Activated CD8-positive, alpha-beta memory T cell treated with anti-CD3 and anti-CD28 coated beads for 1 hour (primary cell): ENCODE measurements at places on chromosomes 1 and 21.

GRCh38 chr1:109089242-109090015 is 1.1 kb upstream of the TMEM167B start:
- no peak for DNase-seq

DNA sequence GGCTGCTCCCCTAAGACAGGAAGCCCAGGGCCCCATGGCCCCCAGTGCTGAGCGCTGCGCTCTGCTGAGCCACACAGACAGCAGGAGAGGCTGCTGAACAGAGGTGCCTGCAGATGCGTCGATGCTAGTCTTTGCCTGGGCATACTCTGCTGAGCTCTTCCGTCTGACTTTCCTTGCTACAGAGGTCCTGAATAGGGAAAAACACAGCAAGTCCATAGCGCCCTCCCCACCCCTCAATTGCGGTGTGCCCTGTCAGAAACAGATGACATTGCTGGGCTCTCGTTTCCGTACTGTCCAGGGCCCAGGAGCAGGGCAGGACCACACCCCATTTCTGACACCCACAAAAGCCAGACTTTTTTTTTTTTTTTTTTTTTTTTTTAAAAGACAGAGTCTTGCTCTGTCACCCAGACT is 252.5 kb downstream of the SDCCAG8 start:
- DNase-seq: no peak

GRCh38 chr1:10216090-10216749 is 5.8 kb downstream of the KIF1B start:
- DNase-seq: no peak

DNA sequence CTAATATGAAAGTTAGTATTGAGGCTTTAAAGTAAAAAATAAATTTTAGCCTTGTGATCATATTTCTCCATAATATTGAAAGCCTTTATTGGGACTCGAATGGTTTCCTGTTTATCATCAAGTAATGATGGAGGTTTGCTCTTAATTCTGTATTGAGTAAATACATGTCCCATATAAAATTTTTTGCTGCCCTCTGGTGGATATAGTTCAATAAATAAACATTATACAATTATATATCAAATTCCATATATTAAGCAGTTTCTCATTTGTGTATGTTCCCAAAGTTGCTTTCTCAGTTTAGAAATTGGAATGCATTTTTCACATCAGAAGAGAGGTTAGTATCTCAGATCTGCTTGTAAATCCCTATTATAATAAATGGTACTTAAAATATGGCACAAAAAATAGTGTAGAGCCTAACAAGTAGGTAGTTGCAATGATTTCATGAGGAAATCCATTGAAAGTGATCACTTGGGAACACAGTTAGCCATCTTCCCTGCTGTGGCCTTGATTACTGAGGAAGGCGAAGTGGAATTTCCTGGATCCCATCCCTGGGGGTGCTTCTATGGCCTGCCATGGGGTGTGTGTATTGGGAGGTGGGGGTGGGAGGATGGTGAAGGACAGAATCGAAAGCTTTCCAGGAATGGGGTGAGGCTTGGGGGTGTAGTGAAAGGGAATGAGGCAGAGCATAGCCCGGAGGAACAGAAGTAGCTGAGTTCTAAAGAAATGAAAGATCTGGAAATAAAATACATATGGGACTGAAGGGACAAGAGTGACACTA is 84.1 kb upstream of the C21orf91 start:
- DNase-seq: no peak

DNA sequence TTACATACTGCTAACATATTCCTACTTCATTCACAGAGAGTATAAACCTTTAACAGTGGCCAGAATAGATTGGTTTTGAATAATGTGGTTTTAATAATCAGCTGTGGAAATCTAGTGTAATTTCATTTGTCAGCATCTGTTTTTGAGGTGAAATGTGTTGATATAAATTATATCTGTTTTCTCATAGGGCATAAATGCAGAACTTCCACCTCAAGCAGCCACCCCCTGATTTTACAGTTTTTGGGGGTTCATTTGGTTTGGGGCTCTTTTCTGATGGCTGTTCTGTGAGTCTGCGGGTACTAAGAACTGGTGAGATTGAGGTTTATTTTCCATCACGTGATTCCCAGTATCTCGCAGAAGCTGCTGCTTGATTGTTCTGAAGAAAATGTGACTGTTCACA is 23.2 kb downstream of the EDARADD start:
- DNase-seq: no peak

DNA sequence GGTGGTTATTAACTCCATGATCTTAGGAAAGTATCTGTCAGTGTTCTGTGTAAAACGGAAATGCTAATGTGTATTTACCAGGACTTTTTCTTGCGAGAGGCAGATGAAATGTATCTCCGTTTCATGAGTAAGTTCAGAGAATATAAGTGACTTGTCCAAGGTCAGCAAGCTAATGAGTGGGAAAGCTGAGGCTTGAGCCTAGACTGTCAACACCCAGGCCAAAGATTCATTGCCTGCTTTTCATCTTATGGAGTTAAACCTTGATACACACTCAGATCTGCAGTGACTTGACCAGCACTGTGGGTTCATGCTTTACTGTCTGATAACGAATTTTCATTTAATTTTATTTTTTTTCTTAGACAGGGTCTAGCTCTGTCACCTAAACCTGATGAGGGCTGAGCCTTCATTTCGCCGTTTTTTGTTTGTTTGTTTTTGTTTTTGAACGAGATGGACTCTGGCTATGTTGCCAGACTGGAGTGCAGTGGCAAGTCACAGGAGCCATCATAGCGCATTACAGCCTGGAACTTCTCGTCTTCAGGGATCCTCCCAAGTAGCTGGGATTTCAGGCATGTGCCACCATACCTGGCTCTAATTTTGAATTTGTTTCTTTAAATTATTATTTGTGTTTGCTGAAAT is 918 bp upstream of the JTB start:
- no peak for DNase-seq

DNA sequence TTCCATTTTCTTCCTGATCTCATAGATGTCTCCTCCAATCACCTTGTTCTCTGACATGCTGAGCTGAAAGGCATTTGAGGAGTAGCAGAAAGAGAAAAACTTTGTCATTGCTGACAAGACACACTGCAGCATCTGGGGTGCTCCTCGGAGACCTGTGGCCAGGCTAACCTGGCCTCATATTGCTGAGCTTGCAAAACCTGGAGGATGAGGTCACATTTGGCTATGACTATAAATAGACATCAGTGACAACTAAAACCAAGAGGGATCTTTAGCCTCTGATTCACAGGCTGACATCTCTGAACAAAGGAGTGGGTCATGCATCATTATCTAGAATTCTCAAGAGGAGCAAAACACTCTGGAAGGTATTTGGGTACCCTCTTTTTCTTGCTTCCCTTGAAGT is 83.7 kb downstream of the PROX1 start:
- no peak for DNase-seq

- no peak for DNase-seq
Measured at GRCh38 chr1:32393832-32394140, 455 bp downstream of the BSDC1 start.

DNA sequence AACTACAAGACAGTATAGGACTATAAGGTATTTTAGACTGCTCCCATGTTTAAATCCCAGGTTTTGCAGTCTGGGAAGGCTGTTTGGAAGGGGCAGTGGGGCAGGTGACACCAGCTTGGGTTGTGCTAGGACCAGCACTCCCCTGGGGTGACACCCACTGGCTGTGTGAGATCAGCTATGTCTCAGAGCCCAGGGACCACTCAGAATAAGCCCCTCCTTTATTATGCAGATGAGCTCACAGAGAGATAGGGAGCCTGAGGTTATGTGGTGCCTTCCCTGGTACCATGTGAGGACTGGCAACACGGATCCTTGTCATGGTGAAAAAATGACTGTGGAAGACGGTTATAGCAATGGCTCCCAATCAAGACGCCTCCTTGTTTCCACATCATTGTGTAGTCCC is 71.0 kb downstream of the NENF start:
- no peak for DNase-seq

- no peak for DNase-seq
Measured at GRCh38 chr1:179001451-179001850, 24.2 kb upstream of the FAM20B start.

- no peak for DNase-seq
Measured at GRCh38 chr1:89670163-89670562, 37.2 kb downstream of the LRRC8C start.

DNA sequence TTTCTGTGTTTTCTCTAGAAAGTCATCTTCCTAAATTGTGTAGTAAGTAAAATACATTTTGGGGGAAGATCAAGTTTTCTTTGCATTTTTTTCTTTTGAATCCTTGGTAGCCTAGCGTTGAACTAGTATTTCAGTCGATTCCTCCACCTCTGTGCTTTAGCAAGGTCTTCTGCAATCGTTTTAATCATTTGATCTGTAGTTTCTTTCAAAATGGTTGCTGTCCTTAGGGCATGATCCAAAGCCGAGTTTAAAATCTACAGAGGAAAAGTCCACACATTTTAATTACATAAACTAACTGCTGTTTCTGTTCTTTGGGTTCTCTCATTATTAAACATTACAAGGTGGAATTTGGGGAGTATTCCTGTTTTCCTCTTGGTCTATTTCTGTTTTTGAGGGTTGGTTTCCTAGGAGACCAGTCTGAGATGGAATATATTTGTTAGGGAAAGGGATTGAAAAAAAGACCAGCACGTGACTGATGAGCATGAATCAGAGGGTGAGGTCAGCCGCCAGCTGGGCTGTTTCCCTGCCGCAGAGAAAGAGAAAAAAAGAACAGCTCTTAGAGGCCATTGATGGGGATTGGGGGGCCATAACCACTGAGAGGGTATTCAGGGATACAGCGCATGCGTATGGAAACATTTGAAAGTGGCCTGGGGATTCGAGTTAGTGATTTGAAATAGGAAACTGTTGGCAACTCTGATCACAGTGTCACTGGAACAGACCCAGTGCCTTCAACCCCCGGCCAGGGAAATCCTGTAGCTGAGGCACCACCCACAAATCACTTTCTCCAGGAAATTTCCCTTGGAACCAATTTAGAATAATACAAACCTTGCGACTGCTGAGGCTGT is 40.6 kb downstream of the AKNAD1 start:
- DNase-seq: no peak

DNA sequence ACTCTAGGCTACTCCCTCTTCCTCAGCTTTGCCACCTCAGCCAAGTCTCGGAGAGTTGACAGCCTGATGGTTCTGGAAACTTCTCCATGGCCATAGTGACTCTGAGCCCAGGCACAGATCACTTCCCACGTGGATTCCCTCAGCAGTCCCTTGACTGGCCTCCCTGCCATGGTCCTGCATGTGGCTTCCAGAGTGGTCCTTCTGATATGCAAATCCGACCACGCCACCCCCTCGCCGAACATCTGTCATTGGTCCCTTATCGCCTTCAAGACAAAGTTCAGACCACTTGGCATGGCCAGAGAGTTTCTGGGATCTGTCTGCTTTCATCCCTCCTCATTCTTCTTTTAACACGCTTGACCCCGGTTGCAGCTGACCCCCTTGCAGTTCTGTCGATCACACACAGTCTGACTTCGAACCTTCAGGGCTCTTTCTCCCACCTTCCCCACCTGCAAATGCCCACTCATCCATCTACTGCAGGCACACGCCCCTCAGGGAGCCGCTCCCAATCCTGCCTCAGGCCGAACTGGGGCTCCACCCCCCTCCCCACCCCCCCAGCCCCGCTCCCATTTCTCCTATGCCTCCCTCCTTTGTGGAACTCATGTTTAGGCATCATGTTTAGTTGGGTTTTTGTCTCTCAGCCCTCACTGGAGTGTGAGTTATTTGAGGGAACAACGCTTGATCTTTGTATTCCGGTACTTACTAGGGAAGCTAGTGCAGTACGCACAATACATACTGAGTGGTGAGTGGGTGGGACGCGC is 29.0 kb downstream of the KIAA1614 start:
- DNase-seq: no peak

GRCh38 chr1:189269011-189269410 is 1208.7 kb downstream of the BRINP3 start:
- no peak for DNase-seq

DNA sequence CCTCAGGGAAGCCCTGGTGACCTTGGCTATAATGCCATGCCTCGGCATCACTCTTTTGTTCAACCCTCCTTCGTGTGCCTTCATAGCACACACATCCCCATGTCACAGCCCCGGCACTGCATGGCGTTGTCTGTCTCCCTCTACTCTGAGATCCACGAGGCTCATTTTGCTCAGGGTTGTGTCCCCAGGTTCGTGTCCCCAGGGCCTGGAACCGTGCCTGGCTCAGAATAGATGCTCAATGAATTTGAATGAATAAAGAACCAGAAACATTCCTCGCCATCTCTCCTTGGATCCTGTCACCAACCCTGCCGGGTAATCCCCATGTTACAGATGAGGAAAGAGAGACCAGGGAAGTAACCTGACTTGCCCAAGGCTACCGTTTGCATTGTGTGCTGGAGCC is 177.3 kb downstream of the PTPRU start:
- no peak for DNase-seq

- DNase-seq: no peak
Measured at GRCh38 chr1:182724215-182724614, 39.8 kb upstream of the RGS8 start.

DNA sequence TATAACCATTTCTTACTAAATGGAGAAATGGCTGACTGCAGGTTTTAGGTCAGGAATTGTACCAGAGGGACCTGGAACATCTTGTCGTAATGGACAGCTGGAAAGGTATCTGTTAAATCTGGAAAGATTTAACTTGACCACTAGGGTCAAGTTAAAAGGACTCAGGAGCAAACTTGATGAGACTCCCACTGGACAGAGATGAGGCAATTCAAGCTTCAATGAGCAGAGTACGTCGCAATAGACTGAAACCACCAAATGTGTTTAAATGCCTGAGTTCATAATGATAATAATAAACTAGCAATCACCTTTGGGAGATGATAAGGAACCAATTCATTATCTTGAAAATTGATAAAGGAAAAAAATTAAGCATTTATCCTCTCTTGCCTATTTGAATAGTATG is 8.7 kb downstream of the IFNLR1 start:
- DNase-seq: no peak

DNA sequence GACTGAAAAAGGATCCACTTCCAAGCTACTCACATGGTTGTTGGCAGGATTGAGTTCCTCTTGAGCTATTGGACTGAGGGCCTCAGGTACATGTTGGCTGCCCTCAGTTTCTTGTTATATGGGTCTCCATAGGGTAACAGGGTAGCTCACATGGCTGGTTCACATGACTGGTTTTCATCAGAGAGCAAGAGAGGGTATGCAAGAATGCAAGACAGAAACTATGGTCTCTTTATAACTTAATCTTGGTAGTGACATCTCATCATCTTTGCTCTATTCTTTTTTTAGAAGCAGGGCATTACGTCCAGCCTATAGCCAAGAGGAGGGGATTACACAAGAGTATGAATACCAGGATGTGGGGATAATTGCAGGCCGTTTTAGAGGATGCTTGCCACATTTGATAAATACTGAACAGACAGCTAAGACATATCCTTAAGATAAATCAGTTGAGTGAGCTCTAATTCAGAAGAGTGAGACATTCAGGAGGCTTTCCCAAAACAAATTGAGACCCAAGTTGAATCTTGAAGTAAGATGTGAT is 100.2 kb downstream of the HMCN1 start:
- no peak for DNase-seq

GRCh38 chr1:235160383-235160956 is 580 bp downstream of the RBM34 start:
- no peak for DNase-seq
